ENCODE measurements at places on chromosomes 5 and 9.

- DNase-seq: no peak
Measured at GRCh38 chr5:123151227-123151909, 62.3 kb downstream of the PRDM6 start.

DNA sequence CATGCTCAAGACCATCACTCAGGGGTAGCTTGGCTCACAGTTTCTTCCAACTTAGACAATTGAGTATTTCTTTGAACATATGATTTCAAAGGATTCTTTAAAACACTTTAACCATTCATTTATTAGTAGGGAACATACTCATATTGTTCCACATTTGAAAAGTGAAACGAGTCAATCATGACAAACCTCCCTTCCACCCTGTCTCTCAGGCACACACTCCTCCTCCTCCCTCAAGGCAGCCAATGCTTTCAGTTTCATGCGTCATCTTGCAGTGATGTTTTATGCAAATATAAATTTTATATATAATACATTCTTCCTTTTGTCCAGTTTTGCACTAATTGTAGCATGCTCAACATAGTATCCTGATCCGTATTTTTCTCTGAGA, 126.0 kb upstream of the BOD1 start:
- no peak for DNase-seq

GRCh38 chr5:95142145-95142544, 142.7 kb downstream of the MCTP1 start:
- no peak for DNase-seq

GRCh38 chr9:2962471-2963172, 118.7 kb upstream of the PUM3 start:
- DNase-seq: no peak

DNA sequence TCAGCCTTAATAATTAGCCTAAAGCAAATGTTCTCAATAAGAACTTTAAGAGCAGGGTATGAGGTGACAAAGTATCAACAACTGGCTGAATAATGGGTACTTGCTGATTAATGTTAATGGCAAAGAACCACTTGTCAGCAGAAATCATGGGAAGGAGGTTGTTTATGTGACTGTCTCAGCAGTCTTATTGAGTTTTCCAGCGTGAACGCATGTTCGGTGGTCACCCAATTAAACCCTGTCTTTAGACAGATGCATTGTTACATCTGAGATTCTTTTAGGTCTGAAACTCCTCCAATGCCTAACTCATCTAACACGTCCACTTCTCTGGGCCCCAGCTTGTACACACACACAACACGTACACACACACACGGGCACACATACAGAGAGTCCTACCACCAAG, 18.2 kb upstream of the TSSK1B start:
- no peak for DNase-seq

- DNase-seq: peak; percentile 40
Measured at GRCh38 chr5:146825033-146825432, 53.5 kb downstream of the PPP2R2B start.

GRCh38 chr5:64144425-64145215, 21.0 kb upstream of the RNF180 start:
- DNase-seq: peak; percentile 63

DNA sequence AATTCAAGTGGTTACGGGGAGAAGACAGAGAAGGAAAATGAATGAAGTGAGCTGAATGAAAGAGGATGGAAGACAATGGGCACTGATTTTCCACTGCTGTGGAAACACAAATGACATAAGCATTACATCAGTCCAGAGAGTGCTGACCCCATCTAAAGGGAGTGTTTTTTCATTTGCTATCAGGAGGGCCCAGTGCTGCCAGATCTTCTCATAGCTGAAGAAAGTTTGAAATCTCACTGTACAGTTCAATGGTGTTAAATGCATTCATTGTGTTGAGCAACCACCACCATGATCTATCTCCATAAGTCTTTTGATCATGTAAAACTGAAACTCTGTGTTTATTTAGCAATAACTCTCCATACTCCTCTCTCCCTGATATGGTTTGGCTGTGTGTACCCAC, 41.5 kb upstream of the STARD4 start:
- DNase-seq: no peak

DNA sequence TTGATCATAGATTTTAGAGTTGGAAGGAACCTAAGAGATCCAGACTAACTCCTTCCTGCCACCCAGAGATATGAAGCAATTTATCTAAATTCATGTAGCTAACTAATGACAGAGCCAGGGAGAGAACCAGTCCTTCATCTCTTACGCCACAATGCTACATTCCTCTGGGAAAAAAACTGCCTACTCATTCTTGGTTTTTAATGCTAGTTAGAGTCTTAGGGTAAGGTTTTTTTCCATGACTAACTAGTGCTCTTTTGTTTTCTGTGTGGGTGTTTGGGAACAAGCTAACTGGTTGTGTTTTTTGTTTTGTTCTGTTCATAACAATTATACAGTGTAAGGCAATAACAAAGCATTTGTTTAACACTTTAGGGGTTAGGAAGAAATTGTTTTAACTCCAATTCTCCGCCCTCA, 52.4 kb downstream of the SLC44A1 start:
- DNase-seq: peak; percentile 76

GRCh38 chr5:174790906-174791305, 66.5 kb downstream of the MSX2 start:
- DNase-seq: no peak

- peak; percentile 45 for DNase-seq
Measured at GRCh38 chr5:31361234-31361633, 167.7 kb downstream of the CDH6 start.

DNA sequence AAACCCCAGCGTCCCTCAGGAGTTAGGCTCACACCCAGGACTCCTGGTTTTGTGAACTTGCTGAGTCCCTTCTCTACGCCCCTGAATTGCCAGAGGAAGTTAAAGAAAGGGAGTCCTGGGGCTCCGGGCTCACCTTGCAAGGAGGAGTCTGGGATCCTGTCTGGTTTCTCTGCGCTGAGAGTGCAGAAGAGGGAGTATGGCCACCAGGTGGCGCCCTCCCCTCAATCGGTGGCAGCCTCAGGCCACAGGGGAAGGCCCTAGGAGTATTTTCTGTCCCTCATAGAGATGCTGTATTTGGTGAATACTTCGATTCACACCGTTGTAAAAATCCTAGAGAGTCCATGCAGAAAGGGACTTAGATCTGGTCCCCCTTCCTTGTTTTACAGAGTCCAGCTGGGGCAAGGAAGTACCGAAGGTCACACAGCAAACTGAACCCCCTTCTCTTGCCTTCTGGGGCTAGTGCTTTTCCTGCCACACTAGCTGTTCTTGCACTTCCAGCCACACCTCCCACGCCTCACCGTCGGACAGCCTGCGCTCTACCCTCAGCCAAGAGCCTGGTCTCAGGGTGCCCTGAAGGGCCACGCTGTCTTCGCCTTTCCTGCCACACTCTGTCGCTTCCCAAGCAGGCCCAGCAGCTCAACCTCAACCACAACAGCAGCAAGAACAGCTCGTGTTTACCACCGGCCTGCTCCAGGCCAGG, 10.2 kb downstream of the HAND1 start:
- DNase-seq: peak; percentile 92

- no peak for DNase-seq
Measured at GRCh38 chr5:90408571-90409317, 812 bp downstream of the CETN3 start.

DNA sequence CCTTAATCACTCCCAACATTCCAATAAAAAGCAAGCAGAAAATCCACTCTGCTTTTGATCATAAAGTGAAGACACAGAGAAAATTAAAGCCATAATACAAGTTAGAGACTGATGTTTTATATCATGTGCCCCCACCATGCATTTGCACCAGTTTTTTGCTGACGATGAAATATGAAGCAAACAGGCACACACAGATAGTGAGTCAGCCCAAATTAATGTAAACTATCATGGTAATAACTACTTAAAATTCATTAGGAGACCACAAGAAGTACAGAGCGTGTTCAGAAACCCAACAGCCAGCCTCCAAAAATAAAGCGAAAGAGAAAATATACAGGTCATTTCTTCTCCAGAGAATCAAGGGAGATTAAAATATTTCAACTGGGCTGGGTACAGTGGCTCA, 46.4 kb upstream of the KDM4C start:
- no peak for DNase-seq

GRCh38 chr5:88269222-88269771, 652 bp upstream of the TMEM161B start:
- DNase-seq: peak; percentile 10

DNA sequence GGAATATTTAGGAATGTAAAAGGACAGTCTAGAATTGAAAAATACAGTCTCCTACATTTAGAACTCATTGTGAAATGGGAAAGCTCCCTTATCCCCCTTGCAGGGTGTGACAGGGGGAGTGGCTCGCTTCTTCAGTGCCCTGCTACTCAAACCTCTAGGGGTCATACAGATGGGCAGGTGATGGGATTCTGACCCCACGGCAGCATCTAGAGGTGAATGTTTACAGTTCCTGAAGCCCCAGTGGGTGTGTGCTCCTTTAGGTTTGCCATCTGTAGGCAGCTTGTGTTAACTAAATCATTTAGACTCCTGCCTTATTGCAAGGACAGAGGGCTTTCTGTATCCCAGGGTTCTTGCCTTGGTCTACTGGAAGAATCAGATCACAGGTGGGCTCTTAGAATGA, 271.0 kb upstream of the MPDZ start:
- DNase-seq: no peak

GRCh38 chr9:107036367-107036766, 173.4 kb downstream of the ZNF462 start:
- DNase-seq: no peak

GRCh38 chr9:91623004-91623403, 199.4 kb upstream of the NFIL3 start:
- no peak for DNase-seq

- DNase-seq: no peak
Measured at GRCh38 chr5:6676702-6677101, 36.5 kb upstream of the TENT4A start.

- DNase-seq: no peak
Measured at GRCh38 chr5:108707141-108707540, 40.6 kb upstream of the FER start.

DNA sequence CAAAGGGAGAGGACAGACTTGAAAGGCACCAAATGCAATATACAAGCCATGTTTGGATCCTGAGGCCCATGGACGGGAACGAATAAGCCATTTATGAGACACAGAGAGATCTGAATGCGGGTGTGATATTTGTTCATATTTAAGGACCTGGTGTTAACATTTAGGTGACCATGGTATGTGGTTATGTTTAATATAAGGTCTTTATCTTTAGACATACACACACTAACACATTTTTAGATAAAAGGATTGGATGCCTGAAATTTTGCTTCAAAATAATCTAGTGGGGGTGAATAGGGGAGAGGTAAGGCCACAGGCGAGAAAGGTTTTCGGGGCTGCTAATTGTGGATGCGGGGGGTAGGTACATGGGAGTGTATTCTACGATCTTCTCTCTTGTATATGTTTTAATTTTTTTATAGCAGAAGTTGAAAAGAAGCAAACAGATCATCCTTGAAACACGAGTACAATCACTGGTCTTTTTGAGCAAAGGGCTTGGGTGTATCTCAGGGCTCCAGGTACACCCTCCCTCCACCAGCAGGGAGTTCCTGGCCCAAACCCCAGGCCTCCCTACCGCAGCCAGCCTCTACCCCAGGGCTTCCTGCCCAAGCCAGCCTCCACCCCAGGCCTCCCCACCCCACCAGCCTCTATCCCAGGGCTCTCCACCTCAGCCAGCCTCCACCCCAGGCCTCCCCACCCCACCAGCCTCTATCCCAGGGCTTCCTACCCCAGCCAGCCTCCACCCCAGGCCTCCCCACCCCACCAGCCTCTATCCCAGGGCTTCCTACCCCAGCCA, 12.2 kb downstream of the AKNA start:
- no peak for DNase-seq

GRCh38 chr5:77550406-77550805, 58.3 kb upstream of the WDR41 start:
- DNase-seq: no peak

DNA sequence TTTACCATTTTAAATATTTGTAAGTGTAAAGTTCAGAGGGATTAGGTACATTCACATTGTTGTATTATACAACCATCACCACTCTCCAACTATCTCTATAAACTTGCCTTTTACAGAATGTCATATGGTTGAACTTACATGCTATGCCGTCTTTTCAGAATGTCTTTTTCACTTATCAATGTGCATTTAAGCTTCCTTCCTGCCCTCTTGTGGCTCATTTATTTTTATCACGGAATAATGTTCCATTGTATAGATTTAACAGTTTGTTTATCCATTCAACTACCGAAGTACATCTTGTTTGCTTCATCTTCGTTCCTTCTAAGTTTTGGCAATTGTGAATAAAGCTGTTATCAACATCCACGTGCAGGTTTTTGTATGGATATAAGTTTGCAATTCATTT, 133.3 kb upstream of the C6 start:
- DNase-seq: no peak

DNA sequence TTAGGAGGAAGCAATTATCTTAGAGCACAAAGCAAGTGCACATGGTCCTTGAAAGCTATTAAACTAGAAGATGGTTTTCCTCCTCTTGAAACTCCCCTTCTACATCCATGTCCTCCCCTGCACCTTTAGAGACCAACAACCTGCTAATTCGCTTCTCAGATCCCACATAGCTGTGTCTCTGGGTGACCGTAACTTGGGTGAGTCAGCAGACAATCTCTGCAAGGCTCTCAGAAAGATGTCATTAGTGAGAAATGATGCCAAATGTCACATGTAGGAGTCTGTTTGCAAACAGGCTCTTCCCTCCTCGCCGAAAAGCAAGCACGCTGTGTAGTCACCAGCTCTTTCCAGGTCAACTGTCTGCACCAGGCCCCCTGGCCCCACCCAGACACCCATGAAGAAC, 291.8 kb downstream of the SLIT3 start:
- DNase-seq: peak; percentile 56

DNA sequence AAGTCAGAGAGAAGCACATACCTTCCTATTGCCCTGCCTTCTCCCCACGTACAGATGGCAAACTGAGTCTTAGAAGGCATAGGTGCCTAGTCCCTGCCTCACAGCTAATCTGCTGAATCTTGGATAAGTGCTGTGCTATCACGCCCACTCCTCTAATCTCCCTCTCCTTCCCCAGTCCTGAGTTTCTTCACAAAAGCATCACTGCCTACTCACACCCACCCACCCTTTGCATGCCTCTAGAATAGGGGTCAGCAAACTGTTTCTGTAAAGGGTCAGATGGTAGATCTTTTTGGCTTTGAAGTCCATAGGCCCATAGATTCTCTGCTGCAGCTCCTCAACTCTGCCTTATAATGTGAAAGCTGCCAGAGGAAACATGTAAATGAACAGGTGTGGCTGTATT, 23.2 kb upstream of the JADE2 start:
- DNase-seq: no peak

- DNase-seq: no peak
Measured at GRCh38 chr5:161115941-161116340, 263.9 kb upstream of the ATP10B start.

GRCh38 chr9:116447934-116448333, 239.2 kb upstream of the TRIM32 start:
- no peak for DNase-seq

- DNase-seq: no peak
Measured at GRCh38 chr9:112836394-112836793, 54.3 kb downstream of the SLC46A2 start.

GRCh38 chr9:128762671-128763449, 8.9 kb downstream of the ZER1 start:
- no peak for DNase-seq

GRCh38 chr9:107294756-107295155, 11.7 kb downstream of the RAD23B start:
- DNase-seq: no peak
